ENCODE measurements at places on chromosomes 7 and 10.
A peak's percentile ranks its signal among the peaks of the same experiment; 100 is the strongest.

GRCh38 chr10:79255007-79255507 is 92.2 kb upstream of the PPIF start:
- no peak for DNase-seq

- no peak for DNase-seq
Observed at GRCh38 chr10:44985175-44985681, 6.6 kb upstream of the DEPP1 start.

DNA sequence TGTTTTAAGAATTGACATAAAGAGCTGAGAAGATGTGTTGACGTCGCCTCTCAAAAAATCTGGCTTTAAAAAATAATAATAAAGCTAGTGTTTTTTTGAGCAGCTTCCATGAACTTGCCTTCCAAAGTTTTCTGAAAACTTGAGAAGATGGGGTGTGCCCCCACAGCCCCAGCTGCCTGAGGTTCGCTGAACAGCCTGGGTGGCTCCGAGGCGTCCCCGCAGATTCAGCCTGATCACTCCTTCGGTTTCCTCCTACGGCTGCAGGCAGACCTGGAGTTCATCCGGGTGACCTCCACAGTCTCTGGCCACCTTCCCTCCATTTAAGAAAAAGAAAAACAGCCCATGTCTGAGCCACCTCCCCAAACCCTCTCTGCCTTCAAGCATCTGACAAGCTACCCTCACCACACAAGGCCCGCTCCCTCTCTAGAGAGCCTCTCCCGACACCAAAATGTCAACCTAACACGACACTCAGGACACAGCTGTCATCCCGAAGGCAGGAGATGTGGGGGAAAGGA is 177.8 kb downstream of the PTPRN2 start:
- DNase-seq = no peak

DNA sequence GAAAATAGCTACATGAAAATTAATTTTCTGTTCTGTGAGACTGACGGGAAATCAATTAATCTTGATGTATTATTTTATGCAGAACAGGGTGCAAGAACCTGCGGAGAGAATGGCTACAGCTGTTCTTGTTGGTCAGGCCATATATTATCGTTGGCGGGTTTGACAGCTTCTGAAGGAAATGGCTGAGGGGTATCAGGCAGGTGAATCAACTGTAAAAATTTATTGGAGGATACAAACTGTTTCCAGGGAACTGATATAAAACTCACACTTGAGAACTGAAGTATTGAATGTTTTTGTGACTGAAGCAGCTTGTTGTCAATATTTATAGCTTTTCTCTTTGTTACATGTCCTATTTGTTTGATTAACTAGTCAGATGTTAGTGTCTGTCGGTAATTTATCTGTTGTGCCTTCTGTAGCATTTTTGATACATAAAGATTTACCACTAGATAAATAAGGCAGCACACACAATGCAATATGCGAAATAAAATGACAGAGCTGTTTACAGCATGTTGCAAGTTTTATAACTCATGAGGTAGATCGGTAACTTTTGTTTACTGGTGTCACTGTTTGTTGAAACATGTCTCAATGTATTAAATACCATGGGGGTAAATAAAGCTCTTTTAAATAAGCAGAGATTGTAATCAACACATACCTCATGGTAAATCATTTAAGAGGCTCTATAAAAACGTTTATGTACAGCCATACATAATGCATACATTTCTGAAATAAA is 308.2 kb downstream of the LRMDA start:
- DNase-seq = no peak

DNA sequence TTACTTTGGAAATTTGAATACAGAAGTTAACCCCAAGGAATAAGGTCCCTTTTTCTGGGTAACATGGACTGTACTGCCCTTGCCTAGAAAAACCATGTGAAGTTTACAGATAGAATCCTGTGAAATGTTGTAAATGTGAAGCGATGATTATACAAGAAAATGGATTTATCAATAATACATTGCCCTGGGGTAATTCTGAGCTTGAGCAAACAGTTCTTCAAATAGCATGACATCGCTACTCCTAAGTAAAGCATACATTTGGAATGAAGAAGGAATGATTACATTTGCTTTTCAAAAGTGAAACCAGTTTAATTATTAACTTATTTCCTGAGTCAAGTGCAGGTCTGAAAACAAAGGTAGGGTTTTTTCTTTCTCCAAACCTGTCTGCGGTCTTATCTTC is 43.3 kb upstream of the FZD8 start:
- DNase-seq = no peak

GRCh38 chr10:102261842-102262241 is 16.5 kb downstream of the GBF1 start:
- DNase-seq = no peak

DNA sequence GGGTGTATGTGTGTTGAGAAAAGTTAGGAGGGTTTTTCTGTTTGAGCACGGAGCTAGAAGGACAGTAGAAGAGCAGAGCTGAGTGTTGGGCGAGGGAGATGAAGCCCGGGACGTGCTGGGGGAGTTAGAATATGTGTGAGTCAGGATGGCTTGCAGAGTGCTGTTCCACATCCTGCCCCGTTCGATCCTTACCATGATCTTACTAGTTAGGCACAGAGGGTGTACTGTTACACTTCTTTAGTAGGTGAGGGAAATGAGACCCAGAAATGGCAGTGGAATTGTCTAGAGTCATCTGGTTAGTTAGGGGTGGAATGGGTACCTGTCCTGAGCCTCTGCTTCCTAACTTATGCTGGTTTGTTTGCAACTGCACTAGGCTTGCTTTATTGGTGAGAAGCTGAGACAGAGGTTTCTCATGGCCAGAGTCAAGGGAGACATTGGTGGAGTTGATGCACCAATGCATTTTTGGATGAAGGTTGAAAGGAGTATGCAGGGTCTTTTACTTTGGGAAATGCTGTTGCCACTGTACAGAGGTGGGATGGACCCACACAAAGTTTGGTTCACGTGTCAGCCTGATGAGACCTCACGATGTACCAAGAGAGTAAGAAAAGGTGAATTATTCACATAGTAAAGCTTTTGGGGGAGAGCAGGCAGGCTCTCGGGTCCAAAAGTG is 42.4 kb downstream of the CCNY start:
- DNase-seq = no peak

DNA sequence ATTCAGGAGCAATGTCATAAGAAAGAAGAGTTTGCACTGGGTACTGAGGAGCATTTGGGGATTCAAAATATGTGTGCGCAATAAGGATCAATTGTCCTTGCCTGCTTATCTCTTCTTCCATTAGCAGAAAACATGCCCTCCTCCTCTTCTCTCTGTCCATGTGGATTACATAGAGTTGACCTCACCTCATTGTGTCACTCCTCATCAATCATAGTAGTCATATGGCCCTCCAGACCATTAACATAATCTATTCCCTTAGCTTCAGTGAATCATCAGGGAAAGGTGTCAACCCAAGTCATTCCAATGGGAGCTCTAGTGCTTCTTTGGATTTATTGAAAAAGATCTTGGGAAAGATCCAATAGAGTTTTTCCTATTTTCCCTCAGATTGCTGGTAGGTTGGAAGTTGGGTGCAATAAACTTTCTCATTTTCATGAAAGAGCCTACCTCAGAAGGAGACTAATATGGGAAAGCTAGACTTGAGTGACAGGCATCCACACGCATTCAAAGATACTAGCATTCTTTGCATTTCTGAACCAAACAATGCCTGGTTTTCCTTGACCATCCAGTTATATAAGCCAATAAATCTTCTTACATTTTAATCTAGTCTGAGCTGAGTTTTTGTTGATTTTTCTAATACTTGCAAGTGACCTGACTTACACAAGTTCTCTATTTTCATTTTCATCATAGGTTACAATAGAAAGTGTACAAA is 71.5 kb upstream of the FAM13C start:
- no peak for DNase-seq

- DNase-seq = peak; percentile 66
Observed at GRCh38 chr10:70232155-70232858, 922 bp downstream of the PPA1 start.

DNA sequence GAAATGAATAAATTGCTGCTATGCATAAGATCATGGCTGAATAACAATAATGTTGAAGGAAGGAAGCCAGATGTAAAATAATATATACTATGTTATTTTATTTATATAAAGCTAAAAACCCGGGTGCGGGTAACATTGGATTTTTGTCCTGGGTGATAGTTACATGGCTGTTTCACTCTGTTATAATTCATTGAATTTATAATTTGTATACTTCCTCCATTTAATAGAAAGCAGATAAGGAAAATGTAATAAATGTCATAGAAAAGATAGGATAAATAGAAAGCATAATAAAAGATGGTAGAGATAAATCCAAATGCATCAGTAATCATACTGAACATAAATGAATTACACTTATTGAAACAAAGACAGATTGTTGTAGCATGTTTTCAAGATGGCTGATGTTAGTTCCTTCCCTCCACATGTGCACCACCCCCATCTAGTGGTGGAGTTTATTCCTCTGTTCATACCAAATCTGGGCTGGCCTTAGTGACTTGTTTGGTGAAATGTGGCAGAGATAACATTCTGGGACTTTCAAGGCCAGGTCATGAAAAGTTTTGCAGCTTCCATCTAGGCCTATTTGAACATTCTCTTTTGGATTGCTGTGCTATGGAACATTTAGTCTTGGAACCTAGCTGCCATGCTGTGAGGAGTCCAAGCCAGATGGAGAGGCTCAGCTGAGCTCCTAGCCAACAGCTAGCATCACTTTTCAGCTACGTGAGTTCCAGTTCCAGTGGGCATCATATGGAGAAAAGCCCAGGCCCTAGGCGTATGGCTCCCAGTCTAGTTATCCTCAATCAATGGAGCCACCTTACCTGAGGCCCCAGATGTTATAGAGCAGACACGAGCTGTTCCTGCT is 46.9 kb downstream of the AHCYL2 start:
- peak; percentile 35 for DNase-seq

GRCh38 chr7:66206119-66206933 is 1.2 kb downstream of the TPST1 start:
- DNase-seq = no peak

DNA sequence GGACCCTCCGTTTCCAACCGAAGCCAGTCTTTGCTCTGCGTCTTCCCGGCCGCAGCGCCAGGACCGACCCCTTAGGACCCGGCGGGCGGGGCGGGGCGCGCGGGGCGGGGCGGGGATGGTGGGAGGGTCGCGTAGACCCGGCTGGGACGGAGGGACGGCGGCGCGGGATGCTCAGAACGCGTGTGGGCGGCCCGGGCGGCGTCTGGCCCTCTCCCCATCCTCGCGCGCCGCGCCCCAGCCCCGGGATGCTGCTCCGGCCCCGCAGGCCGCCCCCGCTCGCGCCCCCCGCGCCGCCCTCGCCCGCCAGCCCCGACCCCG is at the start of gene UTF1:
UTF1 (plus strand) TSS at position 174 of the 318 bp plus-strand sequence; CDS start at position 246, 72 bp downstream.
- no peak for DNase-seq

DNA sequence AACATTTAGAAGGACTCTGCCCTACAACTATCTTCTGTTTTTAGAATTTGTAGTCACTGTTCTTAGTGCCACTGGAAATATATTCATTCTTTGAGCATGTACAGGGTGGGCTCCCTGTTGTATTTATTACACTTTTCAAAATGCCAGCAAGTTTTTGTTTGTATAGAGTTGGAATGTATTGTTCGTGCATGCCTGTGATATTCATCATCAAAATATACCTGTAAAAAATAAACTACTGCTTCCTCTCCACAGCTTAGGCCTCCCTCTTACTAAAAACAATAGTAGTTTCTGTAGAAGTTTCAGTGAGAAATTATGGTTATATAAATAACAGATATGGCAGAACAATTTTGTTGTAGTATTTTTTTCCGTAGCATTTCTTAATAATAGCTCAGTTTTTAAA is 61.6 kb downstream of the NHLRC2 start:
- DNase-seq = peak; percentile 10

DNA sequence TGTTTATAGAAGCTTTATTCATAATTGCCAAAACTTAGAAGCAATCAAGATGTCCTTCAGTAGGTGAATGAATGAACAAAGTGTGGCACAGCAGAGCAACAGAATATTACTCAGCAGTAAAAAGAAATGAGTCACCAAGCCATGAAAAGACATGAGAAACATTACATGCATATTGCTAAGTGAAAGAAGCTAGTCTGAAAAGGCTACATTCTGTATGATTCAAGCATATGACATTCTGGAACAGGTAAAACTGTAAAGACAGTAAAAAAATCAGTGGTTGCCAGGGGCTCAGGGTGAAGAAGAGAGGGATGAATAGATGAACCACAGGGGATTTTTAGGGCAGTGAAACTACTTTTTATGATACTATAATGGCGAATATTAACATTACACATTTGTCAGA is 80.9 kb upstream of the APBB1IP start:
- no peak for DNase-seq

DNA sequence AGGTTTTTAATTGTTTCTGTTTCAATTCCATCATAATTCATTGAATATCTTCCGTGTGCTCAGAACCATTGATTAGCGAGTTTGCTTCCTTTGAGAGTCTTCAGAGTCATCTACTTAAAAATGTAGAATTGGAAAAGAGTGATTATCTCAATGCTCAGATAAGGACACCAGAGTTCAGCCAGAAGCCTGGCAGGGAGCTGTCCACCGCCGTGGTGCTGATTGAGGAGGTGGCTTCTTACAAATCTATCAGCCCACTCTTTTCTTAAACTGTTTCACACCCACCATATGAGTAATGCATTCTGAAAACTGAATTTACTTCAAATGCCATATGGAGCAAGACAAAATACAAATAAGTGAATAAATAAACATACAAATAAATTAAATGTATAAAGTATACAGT is 79.3 kb downstream of the INSYN2A start:
- peak; percentile 57 for DNase-seq

GRCh38 chr10:43923328-43923727 is 274.6 kb upstream of the ZNF32 start:
- no peak for DNase-seq
